Activated naive CD4-positive, alpha-beta T cell treated with anti-CD3 and anti-CD28 coated beads for 36 hours (primary cell): ENCODE measurements at places on chromosomes 12 and 14. TPM values are rescaled to one million over a fixed set of nuclear protein-coding genes. Genes with fewer than 3 reads are reported as not detected.

The USP44 gene
- 6.6 TPM for total RNA-seq

The PRPH gene
- total RNA-seq: not detected

The AHSA1 gene
- total RNA-seq: 230 TPM

The FOXG1 gene
- not detected for total RNA-seq

DNA sequence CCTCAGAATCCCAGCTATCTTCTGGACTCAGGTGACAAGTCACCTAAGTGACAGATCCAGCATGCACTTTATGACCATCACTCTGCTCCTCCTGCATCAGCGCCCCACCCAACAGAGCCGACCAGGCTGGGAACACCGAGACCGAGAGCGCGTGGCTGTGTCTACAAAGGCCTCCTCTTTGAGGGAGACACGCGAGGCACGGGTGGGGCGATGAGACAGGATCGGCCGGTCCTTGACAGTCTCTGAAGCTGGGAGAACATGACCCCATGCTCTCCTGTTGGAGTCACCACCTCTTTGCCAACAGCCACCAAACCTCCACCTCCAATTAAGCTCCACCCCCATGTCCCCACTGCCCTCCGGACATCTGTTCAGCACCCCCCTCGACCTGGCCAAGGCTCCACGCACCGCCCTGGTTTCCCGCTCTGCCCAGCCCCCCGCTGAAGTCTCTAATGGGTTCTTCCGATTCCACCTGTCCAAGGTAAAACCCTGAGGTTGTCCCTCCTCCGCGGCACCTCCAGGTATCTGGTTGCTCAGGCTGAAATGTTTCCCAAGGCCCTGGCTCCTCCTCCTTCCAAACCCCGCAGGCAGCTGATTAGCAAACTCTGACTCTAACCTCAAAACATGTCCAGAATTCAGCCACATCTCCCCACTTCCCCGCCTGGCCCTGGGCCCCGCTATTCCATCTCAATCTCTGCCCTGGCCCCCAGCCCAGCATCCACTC lies 31.5 kb downstream of the HSP90AA1 start:
- no peaks in the 10 kb centered on the region for H3K27me3 ChIP-seq
- H3K36me3 ChIP-seq: peaks cover 9% of the 10 kb centered on the region
- DNase-seq: no peak

DNA sequence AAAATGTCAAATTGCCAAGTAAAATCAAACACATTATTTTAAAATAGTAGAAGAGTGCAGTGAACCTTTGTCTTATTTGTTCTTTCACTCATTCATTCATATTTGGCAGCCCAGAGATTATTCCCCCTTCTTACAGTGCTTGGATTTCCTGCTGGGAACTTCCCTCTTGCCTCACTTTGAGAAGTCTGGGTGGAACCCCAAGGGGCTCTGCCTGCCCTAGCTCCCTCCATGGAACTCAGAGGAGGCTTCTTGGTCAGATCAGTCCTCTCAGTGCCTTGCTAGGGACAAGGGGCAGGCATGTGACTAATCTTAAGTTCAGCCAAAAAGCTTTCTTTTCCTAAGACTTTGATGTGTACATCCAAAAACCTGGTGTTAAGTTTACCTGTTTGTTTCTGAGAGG lies 84.7 kb upstream of the OVCH1 start:
- DNase-seq: no peak
- no peak overlapping the region for H3K4me3 ChIP-seq
- no peak overlapping the region for H3K27ac ChIP-seq
- H3K4me1 ChIP-seq: no peaks in the 10 kb centered on the region
- no peaks in the 10 kb centered on the region for H3K36me3 ChIP-seq

DNA sequence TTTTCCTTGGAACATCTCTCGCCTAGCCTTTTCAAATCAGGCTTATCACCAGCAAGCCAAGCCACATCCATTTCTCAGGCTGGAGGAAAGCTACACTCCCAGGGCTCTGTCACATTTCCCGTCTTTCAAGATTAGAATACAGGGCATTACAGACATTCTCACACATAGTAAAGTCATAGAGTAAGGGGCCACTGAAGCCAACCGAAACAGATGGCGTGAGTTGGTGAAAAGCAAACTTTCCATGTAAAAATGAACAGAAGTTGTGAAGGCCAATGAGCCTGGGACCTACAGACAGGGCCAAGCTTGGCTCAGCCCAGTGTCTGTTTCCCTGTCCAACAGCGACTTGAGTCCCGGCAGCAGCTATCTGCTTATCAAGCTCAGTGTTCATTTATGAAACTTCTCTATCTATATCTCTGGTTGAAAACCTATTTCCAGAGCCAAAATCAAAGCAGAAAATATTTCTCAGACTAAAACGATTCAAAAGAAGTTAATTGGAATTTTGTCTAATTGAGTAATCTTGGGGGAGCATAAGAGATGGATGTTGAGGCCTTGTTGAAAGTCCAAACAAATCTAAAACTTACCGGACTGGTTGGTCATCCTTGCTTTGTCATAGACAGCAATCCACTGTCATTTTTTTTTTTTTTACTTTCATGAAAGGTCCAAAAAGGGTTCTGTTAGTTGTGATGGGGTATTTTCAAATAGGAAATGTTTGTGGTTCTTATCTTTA lies 105.6 kb downstream of the DAAM1 start:
- H3K36me3 ChIP-seq: peaks cover 23% of the 10 kb centered on the region
- no peak for DNase-seq
- no peaks in the 10 kb centered on the region for H3K27me3 ChIP-seq
- no peak overlapping the region for H3K4me3 ChIP-seq
- H3K4me1 ChIP-seq: peaks cover 8% of the 10 kb centered on the region

DNA sequence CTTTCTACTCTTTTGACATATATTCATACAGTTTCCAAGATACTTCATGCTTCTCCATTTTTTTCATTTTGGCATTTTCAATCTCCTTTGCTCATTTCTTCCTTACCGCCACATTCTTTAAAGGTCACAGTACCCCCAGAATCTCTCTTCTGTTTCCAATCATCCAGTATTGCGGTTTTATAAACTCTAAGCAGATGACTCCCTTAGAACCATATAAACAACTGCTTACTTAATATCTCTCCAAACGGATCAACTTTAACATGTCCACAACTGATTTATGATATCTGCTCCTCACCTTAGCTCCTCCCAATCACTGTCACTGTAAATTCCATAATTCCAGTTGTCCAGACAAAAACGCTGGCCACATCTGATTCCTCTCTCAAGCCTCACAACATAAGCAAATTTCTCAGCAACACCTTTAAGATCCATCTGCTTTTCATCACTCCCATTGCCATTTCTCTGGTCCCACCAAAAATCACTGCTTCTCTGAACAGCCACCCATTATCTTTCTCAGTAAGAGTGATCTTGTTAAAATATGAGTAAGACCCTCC lies 49.6 kb downstream of the HNRNPC start:
- DNase-seq: no peak
- no peak overlapping the region for H3K4me3 ChIP-seq
- peaks cover 90% of the 10 kb centered on the region for H3K4me1 ChIP-seq
- H3K27me3 ChIP-seq: no peaks in the 10 kb centered on the region
- peak overlapping the region; percentile 75 for H3K27ac ChIP-seq

DNA sequence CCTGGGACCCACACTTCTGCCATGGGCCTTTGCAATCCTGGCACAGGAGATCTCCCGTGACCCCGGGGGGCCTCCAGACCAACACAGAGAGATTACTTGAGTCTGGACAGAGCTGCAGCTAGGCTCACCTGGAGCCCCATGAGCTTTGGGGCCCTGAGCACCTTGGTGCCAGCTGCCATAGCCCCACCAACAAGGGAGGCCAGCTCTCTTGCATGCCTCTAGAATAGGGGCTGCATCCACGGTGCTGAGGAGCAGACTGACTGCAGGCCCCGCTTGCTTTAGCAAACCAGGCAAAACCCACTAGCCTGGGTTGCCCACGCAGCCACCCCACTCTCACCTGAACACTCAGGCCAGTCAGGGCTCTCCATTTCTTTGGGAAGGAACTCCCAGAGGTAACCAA lies 3.7 kb upstream of the OR4N2 start:
- H3K36me3 ChIP-seq: no peaks in the 10 kb centered on the region
- no peaks in the 10 kb centered on the region for H3K27me3 ChIP-seq
- DNase-seq: no peak
- no peak overlapping the region for H3K27ac ChIP-seq
- H3K4me1 ChIP-seq: no peaks in the 10 kb centered on the region
- no peak overlapping the region for H3K4me3 ChIP-seq

- H3K27me3 ChIP-seq: no peaks in the 10 kb centered on the region
- H3K36me3 ChIP-seq: no peaks in the 10 kb centered on the region
- no peak overlapping the region for H3K27ac ChIP-seq
- no peak for DNase-seq
Measured at GRCh38 chr12:93914281-93914680, 234.1 kb upstream of the PLXNC1 start.

DNA sequence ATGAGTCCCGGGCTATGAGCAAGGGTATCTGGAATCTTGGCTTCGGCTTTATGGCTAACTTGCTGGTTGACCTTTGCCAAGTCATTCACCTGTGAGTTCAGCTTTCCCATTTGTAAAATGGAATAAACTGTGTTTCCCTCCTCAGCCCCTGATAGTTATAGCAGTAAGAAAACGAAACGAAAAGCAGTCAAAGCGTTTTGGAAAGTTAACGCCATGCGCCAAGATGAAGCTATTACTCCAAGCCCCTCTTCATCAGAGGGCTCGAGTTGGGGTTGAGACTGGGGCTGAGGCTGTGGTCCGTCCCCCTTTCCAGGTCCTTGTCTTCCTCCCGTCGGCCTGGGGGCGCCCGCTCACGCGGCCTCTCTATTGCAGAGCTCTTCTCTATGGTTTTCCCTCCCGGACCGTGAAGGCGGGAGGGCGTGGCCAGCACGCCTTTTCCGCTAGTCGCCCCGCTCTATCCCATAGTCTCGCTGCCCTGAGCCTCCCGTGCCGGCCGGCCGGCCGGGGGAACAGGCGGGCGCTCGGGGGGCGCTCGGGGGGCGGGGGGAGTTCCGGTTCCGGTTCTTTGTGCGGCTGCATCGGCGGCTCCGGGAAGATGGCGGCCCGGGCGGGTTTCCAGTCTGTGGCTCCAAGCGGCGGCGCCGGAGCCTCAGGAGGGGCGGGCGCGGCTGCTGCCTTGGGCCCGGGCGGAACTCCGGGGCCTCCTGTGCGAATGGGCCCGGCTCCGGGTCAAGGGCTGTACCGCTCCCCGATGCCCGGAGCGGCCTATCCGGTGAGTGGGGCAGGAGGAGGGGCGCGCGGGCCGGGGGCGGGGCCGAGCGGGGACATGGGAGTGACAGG lies at the start of gene SMARCD1:
Gene SMARCD1 (plus strand): TSS at position 568 of the 840 bp plus-strand sequence. CDS start 28 bp downstream, at position 596.
- H3K36me3 ChIP-seq: peaks cover 10% of the 10 kb centered on the region
- DNase-seq: peak; percentile 88
- no peaks in the 10 kb centered on the region for H3K27me3 ChIP-seq
- peak within 1 kb of the TSS; percentile 89 for H3K4me3 ChIP-seq

DNA sequence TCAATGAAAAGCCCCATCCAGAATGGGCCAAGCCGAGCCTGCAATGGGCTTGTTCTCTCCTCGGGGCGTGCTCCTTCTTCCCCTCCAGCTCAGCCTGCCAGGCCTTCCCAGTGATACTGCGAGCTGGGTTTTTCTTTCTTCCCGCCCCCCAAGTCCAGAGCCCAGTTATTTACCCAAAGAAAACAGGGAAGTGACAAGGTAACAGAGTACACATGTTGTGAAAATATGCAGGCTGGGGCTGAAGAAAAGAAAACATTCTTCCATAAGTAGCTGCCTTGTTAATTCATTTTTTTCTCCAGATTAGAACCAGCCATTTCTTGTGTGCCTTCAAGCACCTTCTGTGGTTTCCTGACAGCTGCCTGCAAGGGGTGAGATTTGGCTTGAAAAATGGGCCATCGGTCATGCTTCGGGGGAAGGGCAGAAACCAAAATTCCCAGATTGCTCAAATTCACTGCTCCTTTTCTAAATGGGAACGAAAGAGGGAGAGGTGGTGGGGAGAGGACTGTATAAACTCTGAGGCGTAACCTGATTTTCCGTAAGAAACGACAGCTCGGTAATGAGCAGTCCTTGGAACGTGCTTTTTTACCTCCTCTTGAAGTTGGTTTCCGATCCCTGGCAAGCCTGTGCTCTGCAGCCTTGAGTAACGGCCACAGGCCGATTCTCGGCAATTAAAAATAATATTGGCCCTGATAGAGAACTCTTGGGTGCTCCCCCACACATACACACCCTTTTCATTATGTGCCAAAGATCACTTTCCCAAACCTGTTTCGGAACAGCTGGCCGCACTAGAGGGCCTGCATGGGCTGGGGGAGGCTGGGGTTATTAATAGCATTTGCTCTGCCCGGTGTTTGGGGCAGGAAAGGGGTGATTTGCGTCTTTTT lies 229.4 kb downstream of the ZFP36L1 start:
- no peak overlapping the region for H3K27ac ChIP-seq
- H3K27me3 ChIP-seq: no peaks in the 10 kb centered on the region
- no peaks in the 10 kb centered on the region for H3K36me3 ChIP-seq
- DNase-seq: no peak

DNA sequence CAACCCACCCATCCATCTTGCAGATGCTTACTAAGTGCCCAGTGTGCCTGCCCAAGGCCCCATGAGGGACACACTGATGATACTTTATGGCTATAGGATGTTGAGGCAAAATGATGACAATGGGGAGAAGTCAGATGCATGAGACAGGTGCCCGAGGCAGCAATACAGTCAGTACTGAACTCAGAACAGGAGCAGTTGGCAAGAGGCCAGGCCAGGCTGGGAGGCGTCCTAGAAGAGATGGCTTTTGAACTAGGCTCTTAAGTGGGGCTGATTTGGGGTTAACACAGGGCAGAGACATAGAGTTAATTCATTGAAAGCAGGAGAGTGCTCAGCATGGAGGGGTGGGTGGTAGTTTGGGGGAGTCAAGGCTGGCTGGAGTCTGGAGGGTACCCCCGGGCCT lies 15.6 kb downstream of the PLBD2 start:
- no peak overlapping the region for H3K4me3 ChIP-seq
- H3K4me1 ChIP-seq: no peaks in the 10 kb centered on the region
- peaks cover 17% of the 10 kb centered on the region for H3K36me3 ChIP-seq
- no peaks in the 10 kb centered on the region for H3K27me3 ChIP-seq
- DNase-seq: peak; percentile 16

- DNase-seq: no peak
- H3K27ac ChIP-seq: no peak overlapping the region
- peaks cover 16% of the 10 kb centered on the region for H3K27me3 ChIP-seq
- H3K4me1 ChIP-seq: no peaks in the 10 kb centered on the region
Measured at GRCh38 chr12:115598871-115599811, 678.4 kb downstream of the MED13L start.

DNA sequence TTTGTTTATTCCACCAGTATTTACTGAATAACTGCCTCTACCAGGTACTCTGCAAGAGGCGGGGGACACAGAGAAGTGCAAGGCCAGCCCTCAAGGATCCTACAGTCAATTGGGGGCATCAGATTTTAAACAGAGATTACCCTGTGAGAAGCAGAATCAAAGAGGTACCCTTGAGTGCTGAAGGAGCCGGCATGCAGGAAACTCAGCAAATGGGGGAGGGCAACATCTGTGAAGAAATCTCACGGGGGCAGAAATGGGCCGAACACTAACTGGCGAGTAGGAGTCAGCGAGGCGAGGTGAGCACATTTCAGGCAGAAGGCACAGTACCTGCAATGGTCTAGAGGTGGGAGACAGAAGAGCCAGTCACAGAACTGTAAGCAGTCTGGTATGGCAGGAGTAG lies 9.0 kb downstream of the GALNT6 start:
- no peak for DNase-seq
- peaks cover 23% of the 10 kb centered on the region for H3K36me3 ChIP-seq
- no peak overlapping the region for H3K4me3 ChIP-seq
- H3K4me1 ChIP-seq: peaks cover 33% of the 10 kb centered on the region
- H3K27ac ChIP-seq: no peak overlapping the region
